Hematopoietic multipotent progenitor cell treated with erythropoietin and hydrocortisone succinate and interleukin-3 and kit ligand, for 6 days (in vitro differentiated cells): ENCODE measurements at places on chromosomes 2 and 18.

- no peak for DNase-seq
Measured at GRCh38 chr2:17107151-17107550, 411.1 kb downstream of the RAD51AP2 start.

GRCh38 chr2:28437918-28438317, 45.3 kb downstream of the FOSL2 start:
- DNase-seq, result no peak

- peak; percentile 37 for DNase-seq
Measured at GRCh38 chr18:29146068-29146467, 969.1 kb upstream of the CDH2 start.

GRCh38 chr2:196696423-196697079, 57.0 kb downstream of the CCDC150 start:
- peak; percentile 6 for DNase-seq

- no peak for DNase-seq
Measured at GRCh38 chr2:88036182-88036581, 19.4 kb downstream of the KRCC1 start.

DNA sequence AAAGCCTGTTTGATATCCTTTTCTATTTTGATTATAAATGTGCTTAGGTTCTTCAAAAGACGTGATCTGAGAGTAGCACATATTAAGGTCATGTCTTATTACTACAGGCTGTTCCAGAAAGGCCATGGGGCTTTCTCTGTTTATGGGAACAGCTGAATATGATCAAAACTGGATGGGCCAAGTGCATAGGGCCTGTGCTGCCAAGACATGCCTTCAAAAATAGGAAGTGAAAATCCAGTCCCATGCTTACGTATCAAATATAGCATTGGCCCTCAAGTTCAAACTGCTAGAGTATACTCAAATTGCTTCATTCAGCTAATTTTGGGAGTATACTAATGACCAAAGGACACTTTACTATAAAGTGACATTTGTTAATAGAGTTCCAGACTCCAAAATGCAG, 24.1 kb downstream of the SLC25A52 start:
- DNase-seq, result no peak

DNA sequence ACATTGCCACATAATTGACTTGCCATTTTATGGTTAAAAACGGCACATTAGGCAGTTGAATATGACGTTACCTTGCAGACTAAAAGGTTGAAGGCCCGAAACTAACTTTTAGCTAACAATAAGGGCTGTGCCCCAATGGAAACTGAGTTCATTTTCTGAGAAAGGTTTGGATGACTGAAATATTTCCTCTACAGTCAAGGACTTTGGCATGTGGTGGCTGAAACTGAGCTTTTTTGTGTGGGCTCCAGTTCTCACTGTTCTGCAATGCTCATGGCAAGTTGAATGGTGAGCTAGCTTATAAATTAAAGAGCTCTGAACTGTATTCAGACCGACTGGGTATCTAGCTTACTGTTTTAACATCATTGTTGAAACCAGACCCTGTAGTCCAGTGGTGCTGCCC, 23.8 kb upstream of the TXNDC2 start:
- DNase-seq, result no peak

GRCh38 chr2:190497428-190497827, 37.1 kb downstream of the NEMP2 start:
- DNase-seq, result no peak

DNA sequence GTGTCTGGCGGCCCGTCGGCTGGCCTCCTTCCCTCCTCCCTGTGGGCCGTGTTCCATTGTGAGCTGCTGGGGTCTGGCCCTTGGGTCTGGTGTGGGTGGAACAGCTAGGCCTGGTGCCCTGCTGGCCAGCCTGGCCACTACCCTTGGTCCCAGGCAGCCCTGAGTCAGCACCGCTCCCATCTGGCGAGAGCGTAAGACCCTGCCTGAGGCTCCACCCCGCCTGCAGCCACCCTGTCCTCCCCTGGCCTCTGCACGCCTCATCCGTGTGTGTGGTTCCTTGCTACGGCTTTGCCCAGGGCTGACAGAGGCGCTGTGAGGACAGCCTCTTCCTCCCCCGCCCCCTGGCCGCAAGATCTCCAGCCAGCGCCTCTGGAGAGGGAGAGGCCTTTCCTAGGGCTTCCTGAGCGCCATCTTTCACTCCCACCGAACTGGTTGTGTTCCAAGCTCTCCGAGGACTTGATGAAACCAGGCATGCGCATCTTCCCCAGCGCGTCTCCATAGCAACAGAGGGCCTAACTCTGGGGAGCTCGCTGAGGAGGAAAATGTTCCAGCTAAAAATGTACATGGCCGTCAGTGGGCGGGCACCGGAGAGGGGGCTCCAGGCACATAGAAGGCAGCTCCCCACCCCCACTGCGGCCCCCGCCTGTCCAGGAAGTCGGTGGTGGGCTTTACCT, 83.0 kb downstream of the STPG4 start:
- DNase-seq, result no peak

DNA sequence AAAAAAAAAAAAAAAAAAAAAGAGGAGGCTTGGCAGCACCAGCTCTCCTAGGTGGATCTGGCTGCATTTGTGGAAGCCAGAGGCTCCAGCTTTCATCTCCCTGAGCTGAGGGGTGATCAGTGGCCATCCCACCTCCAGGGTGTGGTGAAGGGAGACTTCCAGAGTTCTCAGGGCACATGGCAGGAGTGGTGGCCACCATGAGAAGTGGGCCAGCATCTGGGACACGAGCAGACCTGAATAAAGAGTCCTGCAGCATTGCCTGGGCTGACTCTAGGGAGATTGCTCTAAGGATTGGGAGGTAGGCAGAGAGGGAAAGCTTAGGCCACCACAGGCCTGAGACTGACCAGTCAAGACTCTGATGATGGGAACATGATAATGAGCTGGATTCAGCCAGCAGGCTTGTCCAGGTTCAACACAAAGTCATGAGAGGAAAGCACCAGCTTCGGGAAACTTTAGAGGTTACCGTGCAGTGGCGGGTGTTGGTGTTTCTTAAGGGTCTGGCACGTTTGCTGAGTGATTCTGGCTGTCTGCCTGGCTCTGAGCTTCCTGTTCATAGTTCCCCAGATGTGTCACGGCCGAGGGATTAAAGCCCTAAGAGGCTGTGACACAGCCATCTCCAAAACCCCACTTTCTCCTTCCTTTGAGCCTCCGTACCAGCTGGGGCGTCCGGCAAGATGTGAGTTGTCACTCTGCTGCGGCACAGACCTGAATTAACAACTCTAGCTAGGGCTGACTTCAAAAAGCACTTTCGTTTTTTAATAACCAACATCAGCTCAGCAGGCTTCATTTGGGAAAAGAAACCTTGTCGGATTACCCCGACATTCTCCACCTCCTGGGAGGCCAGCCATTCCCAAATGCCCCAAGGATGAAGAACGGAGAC, 38.3 kb upstream of the IL1R1 start:
- peak; percentile 56 for DNase-seq

DNA sequence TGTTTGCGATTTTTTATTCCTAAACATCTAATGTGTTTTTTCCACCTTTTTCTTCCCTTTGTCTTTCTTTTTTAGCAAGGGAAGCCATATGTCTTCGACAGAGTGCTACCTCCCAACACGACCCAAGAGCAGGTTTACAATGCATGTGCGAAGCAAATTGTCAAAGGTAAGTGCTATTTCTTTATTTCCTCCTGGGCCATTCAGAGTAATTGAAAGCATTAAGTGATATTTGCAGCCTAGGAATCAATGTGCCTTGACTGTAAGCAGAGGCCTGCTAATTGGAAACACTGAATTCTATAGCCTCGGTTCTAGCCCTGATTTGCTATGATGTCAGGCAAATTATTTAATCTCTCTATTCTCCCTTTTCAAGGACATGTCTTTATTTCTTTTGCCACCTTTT, 47.0 kb downstream of the KIF5C start:
- DNase-seq, result no peak

GRCh38 chr18:57891707-57892391, 88.7 kb upstream of the ATP8B1 start:
- DNase-seq, result no peak

DNA sequence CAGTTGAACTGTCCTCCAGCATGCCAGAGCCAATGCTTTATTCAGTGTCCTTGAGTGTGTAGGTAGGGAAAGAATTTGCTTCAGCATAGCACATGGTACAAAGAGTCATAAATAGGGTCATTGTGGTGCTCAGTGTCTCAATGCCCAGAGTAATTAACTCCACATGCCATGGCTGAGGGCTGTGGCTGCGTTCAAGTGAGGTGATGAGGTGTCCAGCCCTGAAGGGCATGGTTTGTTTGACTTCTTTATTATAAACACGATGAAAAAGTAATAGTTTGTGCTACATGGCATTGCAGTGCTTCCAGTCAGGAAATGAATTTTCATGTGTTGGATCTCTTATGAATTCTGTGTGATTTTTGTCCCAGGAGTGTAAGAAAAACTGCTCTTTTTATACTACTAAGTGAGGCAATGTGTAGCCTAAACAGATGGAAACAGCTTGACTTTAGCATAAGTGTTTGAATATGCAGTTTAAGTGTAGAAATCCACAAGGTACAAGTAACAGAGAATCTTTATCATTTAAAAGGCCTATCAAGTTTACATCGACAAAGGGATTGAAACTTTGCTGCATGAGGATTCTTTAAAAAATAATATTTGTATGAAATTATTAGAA, 507.9 kb upstream of the CDH2 start:
- DNase-seq, result no peak

DNA sequence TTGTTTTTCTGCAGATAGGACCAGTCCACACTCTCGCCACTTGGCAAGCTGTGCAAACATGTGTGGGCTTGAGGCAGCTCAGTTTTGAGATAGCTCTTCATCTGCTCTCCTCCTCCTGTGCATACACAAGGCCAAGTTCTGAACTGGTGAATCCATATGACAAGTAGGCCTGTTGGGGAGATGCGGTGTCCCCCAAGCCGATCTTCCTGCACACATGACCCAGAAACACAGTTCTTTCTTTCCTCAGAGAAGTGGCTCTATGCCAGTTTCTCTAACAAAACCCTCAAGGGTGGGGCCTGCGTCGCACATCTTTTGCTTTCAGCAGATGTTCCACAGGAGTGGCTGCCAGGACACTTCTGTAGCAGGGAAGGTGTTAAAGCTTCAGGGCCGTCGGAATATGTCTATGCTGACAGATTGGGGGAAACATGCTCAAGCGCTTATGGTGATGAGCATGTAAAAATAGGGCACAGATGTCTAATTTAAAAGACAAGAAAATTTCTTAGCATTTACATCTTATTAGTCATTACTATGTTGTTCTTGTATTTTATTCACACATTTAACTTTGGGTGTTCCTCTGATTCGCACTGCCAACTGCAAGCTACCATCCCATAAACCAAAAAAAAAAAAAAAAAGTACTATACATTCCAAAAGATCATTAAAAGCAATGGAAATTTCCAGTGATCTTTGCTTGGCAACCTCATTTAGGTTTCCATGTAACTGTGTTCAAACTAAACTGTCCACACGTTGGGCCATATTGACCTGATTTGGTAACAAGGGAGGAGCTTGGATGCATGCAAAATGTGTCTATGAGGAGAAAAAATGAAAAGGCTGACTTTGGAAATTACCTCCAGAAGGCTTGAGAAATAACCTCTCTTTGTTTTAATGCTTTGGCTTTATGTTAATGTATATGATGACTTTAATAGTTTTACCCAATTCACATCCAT, 1055.5 kb upstream of the KLHL29 start:
- DNase-seq, result no peak

GRCh38 chr2:144941743-144942488, 422.0 kb upstream of the ZEB2 start:
- no peak for DNase-seq

- DNase-seq, result no peak
Measured at GRCh38 chr2:121649149-121649595, at the start of gene CLASP1. Gene CLASP1, minus strand, starts transcription at chr2:121649462. Its CDS starts 43,567 bp downstream, at chr2:121605895.

DNA sequence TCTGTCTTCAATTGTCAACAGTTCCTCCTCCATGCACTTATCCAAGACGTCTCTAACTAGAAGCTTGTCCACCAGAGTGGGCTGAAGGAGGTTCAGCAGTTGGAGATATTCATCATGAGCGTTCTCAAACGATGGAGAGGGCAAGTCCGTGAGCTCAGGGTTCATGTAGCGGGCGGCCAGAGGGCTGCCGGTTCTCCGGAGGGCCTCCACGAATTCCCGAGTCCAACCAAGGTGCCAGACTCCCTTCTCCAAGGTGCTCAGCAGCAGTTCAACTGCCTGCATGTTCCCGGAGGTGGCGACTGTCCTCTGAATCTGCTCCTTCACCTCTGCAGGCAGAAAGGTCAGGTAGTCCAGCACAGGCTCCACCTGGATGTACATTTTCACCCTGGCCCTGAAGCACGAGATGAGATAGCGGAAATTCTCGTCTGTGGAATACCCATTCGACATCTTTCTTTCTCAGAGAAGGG, 590 bp downstream of the IFIH1 start:
- DNase-seq, result peak; percentile 69

DNA sequence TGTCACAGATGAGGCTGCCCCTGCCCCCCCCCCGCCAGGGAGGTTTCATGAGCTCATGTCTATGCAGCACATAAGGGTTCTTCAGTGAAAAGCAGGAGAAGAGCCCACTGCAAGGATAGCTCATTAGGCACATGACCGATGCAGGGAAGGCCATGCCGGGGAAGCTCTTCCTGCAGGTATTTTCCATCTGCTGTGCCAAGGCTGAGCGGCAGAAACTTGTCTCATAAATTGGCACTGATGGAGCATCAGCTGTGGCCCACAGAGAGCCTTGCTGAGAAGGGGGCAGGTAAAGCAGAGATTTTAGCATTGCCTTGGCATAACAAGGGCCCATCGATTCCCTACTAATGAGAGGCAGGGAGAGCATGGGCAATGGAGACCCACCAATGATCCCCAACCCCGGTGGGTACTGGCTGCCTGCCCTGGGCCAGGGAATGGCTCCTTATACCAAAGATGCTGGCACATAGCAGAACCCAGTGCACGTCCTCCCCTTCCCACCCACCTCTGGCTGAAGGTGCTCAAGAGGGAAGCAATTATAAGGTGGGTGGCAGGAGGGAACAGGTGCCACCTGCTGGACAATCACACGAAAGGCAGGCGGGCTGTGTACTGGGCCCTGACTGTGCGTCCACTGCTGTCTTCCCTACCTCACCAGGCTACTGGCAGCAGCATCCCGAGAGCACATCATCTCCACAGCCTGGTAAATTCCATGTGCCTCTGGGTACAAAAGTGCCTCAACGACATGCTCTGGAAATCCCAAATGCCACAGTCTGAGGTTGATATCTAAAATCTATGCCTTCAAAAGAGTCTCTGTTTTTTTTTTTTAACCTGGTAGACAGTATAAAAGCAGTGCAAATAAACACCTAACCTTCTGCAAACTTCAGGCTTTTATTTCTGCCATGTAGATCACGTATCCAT, 41.4 kb downstream of the STEAP3 start:
- DNase-seq, result peak; percentile 76

DNA sequence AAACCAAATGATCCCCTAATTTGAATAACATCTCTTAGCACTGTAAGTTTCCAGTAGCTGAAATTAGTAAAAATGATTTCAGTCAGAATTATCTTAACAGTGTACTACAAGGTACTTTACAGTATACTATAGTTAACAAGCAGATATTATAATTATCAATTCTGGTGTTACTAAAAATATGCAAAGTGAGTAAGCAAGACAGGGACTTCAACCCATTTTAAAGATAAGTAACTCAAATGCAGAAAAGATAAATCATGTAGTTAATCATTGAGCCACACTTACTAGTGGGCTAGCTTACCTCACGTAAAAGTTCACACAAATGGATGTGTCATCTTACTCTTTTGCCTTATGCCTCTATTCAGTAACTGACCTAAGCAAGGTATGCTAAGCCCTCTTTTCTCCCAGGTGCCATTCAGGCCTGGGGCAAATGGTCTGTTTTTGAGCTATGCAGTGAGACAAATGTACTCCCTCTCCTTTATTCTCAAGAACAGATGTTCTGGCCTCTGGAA, 101.0 kb downstream of the NBAS start:
- no peak for DNase-seq
